ENCODE measurements at places on chromosomes 2 and 18. TPM values are rescaled to one million over a fixed set of nuclear protein-coding genes. Genes with fewer than 3 reads are reported as not detected.

The BOLL gene
- total RNA-seq, result not detected

- no peak for DNase-seq
Measured at GRCh38 chr18:11831921-11832320, 19.3 kb upstream of the CHMP1B start.

DNA sequence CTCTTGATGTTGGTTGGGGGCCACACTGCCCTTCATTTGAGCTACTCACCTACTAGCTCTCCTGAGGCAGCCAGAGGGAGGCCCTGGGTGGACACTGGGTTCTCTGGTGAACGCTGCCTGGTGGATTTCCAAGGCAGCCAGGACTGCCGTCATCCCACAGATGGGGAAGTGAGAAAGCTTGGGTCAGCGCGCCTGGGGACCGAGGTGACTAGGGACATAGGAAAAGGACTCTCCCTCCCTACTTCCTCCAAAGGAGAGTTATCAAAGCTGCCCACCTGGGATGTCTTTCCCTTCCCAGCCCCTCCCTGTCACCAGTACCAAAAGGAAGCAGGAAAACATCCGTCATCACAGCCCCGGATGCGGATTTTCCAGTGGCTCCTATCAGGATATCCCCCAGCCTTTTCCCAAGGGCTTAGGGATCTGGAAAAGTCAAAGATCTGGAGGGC is 3.8 kb upstream of the SEMA4C start:
- no peak for DNase-seq

The RBMS1 gene
- total RNA-seq, result 47.1 TPM

- DNase-seq, result no peak
Measured at GRCh38 chr2:96867756-96868554, 1.9 kb downstream of the SEMA4C start.

The POTEC gene
- not detected for total RNA-seq

GRCh38 chr2:232530626-232531260 is 4.8 kb downstream of the CHRND start:
- no peak for DNase-seq

- DNase-seq, result no peak
Measured at GRCh38 chr18:73043611-73044010, 175.8 kb upstream of the NETO1 start.

DNA sequence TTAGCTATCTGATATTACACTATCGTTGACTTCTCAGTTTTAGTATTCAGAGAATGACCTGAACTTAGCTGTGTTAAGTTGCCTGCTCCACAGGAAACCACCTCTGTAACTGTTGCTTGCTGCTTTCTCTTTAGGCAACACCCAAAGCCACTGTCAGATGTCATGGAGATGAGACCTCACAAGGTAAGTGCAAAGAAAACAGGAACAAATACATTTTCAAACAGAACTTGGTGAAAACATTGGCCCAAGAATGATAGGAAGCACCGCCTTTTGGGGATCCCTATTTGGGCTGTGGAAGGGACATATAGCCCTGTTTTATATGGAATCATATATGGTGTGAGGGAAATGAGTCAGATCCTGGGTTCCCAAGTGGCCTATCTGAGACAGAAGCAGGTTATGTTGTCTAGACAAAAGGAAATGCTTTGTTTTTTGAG is 143.4 kb downstream of the UBE2E3 start:
- DNase-seq, result peak; percentile 24

The ESPNL gene
- 0.08 TPM for total RNA-seq

The TGFA gene
- total RNA-seq, result 0.33 TPM

- DNase-seq, result no peak
Measured at GRCh38 chr2:207039225-207039624, 99.9 kb downstream of the CPO start.

DNA sequence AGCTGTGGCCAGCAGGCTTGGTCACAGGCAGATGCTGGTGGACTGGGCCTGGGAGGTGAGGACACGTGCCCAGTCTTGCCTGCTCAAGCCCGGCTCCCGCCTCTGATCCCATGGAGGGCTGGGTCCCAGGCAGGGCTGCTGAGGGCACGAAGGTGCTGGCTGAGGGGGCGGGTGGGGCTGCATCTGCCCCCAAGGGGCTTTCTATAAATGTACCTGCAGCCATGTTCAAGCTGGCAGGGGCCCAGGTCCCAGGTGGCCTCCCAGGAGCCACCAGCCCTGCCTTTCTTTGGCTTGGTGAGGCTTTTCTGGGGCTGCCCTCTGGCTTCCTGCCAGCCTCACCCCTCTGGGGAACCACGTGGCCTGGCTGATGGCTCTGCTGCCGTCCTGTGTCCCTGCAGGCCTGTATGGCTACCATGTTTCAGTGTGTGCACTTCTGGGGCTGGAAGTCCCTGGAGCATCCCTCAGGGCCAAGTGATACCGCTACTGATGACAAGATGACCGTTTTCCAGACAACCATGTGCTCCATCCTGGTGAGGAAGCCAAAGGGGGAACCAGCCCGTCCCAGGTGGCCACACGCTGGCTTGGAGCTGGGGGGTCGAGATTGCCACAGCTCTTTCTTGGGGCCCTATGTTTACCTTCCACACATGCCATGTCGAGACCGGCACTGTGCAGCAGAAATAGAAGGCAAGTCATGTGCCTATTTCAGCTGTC is 23.2 kb downstream of the HJURP start:
- DNase-seq, result no peak

The MAPK4 gene
- total RNA-seq, result not detected

The NYAP2 gene
- 0.11 TPM for total RNA-seq

DNA sequence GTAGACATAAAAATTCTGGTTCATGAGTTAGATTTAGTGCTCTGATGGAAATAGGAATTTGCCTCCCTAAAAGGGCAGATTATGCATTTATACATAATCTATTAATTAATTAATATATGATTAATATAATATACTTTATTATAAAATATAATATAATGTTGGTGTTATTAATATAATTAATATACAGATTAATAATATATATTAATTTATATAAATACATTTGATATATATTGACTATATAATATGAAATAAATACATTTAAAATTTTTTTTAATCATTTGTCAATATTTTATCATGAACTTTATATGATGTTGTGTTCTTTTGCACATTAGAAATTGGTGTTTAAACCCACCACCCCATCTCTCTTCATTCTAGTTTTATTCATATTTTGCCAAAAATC is 652.1 kb upstream of the ZNF804A start:
- no peak for DNase-seq

DNA sequence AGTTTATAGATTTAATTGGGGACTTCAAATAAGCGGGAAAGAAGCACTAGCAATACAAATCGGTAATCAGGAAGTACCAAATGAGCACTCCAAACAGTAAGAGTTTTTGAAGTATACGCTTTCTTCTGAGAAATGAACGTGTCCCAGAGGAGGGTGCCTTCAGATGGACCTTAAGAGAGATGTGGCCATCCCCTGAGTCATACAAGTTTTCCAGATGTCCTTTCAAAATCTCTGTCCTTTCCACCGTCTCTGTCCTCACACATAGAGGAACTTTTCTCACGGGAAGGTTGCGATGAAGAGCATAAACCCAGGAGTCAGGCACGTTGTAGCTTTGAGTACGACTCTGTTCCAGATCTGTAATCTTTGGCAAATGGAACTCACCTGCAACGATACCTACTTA is 1.7 kb upstream of the SMAD2 start:
- DNase-seq, result no peak

DNA sequence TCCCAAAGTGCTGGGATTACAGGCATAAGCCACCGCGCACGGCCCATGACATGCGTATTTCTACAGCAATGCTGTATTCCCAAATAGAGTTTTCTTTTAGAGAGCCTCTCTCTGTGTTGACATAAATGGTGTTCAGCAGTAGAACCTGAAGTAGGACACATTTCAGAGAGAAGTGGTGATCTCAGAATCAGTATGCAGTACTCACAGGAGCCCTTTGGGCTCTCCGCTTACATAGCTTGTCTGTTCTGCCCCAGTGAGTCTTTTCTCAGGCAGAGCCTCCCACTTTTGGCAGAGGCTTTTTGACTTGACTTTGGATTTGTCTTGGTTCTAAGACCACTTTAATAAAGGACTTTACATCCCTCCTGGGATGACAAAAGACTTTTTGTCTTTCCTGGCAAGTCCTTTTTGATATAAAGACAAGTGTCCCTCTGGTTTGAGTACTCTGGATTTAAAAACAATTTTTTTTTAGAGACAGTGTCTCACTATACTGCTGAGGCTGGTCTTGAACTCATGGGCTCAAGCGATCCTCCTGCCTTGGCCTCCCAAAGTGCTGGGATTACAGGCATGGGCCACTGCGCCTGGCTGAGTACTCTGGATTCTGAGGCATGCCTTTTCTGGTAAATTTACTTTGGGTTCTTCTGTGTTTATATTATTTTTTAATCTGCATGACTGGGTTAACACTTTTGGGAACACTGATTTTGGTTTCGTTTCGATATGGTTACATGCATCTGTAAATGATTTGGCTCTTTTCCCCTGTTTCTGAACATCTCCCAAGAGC is 113.3 kb downstream of the SMAD2 start:
- no peak for DNase-seq
